ENCODE measurements at places on chromosomes 4 and X.

GRCh38 chrX:7109838-7110793, 37.4 kb upstream of the STS start:
- DNase-seq, result no peak

DNA sequence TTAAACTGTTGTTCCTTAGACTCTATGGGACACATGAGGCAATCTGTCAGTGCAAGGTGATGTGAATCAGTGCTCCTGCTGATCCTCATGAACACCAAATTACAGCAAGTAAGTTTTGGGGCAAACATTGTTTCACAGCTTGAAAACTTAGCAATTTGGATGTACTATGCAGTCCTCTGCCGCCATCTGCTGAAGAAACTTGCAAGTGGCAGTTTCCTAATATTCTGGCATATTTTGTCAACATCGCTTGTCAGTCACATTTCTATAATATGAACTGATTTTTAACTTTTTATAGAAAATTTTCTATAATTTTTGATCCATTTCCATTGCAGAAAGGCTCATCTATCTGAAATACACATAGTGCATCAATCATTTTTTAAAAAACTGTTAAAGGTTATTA, 56.3 kb downstream of the ZAR1 start:
- peak; percentile 26 for DNase-seq

GRCh38 chrX:19860571-19860970, 26.8 kb downstream of the SH3KBP1 start:
- DNase-seq, result no peak

- DNase-seq, result no peak
These were observed 151.6 kb downstream of the KDR start for GRCh38 chr4:54973784-54974183.

GRCh38 chr4:180625653-180626052, 1617.5 kb upstream of the TENM3 start:
- DNase-seq, result no peak

DNA sequence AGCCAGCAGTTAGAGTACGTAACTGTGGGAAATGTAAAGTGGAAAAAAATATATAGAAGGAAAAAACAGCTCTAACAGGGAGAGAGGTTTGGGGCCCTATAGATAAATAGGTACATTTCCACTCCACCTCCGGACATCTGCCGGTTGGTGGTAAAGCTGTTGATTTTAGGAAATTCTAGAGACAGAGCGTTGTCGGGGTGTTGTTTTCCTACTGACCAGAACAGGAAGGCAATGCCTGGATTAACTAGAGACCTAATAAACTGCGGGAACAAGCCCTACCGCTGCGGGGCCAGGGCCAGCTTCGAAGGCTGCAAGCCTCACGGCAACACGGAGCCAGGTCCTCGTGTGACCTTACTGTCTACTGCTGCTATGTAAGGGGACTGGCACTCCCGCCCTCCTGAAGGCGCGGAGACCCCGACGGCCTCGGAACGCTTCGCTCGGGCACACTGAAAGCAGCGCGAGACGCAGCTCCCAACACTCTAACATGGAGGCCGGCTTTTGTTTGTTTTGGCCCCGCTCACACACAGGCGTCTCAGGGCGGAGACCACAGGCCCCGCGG, 702 bp upstream of the CDKN2AIP start:
- DNase-seq, result peak; percentile 51
